ENCODE measurements at places on chromosomes 5 and 9. TPM values are rescaled to one million over a fixed set of nuclear protein-coding genes. Genes with fewer than 3 reads are reported as not detected.

DNA sequence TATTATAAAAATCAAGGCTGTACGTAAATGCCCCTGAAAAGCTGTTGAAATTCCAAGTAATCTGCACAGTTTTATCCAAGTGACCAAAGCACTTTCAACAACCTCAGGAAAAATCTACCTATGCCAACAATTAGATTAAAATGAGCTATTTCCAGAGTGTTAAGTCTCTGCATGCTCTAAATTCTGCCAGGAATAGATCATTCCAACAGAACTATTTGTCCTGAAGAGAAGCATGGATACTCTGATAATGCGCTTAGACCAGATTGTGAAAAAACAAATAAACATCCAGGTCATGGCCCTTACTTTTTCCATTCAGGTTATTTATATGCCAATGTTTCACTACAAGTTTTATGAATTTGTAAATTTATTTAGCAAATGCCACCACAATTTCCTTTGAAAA lies 59.1 kb downstream of the PLK2 start:
- DNase-seq = no peak

DNA sequence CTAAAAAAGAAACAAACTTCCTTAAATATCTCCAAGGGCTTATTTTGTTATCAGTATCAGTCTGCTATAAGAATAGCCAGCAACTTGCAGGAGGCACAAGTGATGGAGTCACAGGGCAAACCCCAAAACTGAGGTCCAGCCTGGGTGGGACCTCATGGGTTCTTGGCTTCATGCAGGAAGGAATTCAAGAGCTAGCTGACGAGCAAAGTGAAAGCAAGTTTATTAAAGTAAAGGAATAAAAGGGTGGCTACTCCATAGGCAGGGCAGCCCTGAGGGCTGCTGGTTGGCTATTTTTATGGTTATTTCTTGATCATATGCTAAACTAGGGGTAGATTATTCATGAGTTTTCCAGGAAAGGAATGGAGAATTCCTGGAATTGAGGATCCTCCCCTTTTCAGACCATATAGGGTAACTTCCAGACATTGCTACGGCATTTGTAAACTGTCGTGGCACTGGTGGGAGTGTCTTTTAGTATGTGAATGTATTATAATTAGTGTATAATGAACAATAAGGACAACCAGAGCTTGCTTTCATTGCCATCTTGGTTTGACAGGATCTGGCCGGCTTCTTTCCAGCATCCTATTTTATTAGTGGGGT lies 231.9 kb downstream of the ADAMTSL1 start:
- DNase-seq = no peak

DNA sequence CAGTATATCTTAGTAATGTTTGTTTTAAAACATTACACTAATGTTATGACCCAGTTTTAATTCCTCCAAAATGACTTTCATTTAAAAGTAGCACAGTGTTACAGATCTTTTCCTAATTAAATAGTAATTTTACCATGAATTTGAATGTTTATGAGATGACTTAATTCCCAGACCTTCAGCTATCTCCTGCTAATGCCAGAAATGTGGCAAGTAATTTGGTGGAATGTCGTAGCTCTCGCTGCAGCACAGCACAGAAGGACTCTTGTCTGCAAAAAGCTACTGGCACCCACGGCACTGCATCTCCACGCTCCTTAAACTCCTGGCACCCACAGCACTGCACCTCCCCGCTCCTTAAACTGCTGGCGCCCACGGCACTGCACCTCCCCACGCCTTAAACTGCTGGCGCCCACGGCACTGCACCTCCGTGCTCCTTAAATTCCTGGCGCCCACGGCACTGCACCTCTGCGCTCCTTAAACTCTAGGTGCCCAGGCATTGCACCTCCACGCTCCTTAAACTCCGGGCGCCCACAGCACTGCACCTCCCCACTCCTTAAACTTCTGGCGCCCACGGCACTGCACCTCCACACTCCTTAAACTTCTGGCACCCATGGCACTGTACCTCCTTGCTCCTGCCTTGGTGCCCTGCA lies 163.1 kb downstream of the CDK5RAP2 start:
- DNase-seq = no peak

GRCh38 chr9:123005964-123006363 lies 27.5 kb upstream of the GPR21 start:
- DNase-seq = no peak

- DNase-seq = no peak
Observed at GRCh38 chr9:118414676-118415075, 710.5 kb downstream of the TLR4 start.

DNA sequence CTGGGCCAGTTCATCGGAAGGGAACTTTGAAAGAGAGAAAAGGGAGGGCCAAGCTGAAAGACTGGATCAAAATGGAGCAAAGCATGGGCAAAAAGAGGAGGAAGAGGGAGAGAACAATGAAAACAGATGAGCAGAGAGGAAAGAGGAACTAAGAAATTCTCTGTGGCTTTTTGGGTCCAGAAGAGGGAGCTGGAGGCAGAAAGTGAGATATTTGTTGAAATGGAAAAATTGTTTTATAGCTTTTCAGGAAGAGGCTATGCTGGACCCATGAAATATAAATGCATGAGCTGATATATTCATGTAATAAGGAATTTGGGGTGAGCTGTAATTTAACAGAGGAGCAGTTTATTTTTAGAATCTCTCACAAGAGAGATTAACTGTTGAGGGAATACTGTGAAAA lies 457.3 kb downstream of the DMAC1 start:
- DNase-seq = no peak

GRCh38 chr9:108142504-108143201 lies 653.1 kb upstream of the KLF4 start:
- DNase-seq = no peak

DNA sequence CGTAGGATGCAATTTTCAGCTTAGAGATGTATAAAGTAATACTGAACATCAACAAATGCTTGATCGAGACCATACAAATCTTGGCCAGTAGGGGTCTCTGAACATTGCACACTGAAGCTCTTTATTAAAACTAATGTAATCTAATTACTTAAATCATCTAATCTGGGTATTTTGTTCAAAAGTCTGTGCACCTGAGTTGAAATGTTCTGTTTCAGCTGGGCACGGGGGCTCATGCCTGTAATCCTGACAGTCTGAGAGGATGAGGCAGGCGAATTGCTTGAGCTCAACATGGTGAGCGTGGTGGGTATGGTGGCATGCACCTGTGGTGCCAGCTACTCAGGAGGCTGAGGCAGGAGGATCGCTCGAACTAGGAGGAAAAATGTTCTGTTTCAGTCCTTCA lies 41.0 kb downstream of the ESM1 start:
- DNase-seq = peak; percentile 38

GRCh38 chr5:132419502-132420468 lies 50.3 kb downstream of the SLC22A5 start:
- peak; percentile 75 for DNase-seq

DNA sequence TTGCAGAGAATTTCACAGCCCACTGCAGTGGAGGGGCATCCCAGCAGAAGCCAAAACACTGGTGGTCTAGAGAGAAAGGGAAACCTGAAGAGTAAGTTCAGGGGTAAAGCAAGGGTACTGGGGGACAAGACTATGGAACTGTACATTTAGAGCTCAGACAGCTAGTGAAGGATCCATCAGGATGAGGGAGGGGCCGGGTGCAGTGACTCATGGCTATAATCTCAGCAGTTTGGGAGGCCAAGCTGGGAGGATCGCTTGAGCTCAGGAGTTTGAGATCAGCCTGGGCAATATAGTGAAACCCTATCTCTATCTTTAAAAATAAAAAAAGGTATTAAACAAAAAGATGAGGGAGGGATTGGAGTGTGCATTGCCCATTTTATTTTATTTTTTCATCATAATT lies 7.8 kb upstream of the ANKH start:
- DNase-seq = no peak

The PRSS3 gene
- not detected for total RNA-seq

The QSOX2 gene
- total RNA-seq = 21.2 TPM

The OR1J2 gene
- not detected for total RNA-seq

The PPP2R2B gene
- 0.40 TPM for total RNA-seq

The RNF183 gene
- total RNA-seq = 0.37 TPM

The SLC2A6 gene
- 1.6 TPM for total RNA-seq

Data from activated CD4-positive, alpha-beta T cell treated with anti-CD3 and anti-CD28 coated beads for 36 hours (primary cell).